ENCODE measurements at places on chromosomes 11 and 22.

DNA sequence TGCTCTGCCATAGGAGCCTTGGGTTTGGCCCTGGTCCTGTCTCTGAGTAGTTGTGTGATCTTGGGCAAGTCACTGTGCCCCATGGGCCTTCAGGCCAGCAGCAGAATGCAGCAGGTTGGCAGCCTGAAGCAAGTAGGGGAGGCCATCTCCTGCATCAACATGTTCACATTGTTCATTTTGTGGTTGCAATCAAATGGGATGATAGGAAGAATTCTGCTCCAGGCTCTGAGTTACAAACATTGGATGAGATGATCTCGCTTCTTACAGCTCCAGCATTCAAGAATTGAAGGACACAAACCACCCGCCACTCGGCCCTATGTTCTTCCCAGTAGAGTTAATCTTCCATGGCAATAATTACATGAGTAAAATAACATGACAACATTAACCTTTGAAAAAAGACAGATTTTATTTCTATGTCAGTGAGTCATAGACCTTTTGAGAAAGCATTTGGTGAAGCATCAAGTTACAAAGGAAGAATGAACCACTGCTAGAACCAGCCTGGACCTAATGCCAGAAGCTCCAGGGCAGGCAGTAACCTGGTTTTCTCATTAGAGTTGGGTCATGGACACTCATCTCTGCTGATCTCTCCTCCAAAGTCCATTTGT lies 308.3 kb upstream of the NCAM1 start:
- no peak for DNase-seq

GRCh38 chr11:125494974-125495725 lies 915 bp downstream of the FEZ1 start:
- DNase-seq = peak; percentile 84

GRCh38 chr11:97691061-97691460 lies 1301.2 kb downstream of the JRKL start:
- no peak for DNase-seq

DNA sequence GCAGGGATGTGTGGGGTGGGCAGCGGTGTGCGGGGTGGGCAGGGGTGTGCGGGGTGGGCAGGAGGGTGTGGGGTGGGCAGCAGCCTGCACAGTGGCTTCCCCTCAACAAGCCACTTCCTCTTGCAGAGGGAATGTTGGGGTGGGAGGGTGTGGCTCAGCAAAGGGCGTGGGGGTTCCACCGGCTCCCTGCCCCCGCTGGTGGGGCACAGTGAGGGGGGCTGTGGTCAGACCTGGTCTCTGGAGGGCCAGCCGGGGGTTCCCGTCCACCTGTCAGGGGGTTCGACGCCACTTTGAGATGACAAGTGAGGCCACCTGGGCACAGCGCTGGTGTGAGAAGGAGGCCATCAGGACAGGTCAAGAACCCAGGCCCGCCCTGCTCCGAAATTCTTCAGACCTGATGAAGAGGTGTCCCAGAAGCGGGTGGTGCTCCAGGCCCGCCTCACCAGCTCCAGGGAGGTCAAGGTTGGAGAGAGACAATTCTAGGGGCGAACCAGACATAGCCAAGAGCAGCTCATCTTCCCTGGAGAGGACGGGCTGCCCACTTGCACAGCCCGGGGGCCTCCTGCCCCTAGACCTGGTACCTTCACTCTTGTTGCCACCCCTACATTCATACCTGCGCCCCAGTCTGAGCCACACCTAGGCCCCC lies 1.3 kb downstream of the C11orf21 start:
- DNase-seq = no peak

- DNase-seq = no peak
Measured at GRCh38 chr11:101723371-101723770, 139.6 kb upstream of the TRPC6 start.

- DNase-seq = no peak
Measured at GRCh38 chr11:1236316-1237127, 13.7 kb downstream of the MUC5B start.

Data from brain (organoid and tissue), 16 donors.